ENCODE measurements at places on chromosomes 6 and 20.

- peak; percentile 50 for DNase-seq
Measured at GRCh38 chr6:44898296-44898930, 429.7 kb upstream of the RUNX2 start.

GRCh38 chr20:32908334-32909292 is 49.9 kb downstream of the EFCAB8 start:
- no peak for DNase-seq

- peak; percentile 63 for DNase-seq
Measured at GRCh38 chr6:143410859-143411270, 39.6 kb downstream of the ADAT2 start.

DNA sequence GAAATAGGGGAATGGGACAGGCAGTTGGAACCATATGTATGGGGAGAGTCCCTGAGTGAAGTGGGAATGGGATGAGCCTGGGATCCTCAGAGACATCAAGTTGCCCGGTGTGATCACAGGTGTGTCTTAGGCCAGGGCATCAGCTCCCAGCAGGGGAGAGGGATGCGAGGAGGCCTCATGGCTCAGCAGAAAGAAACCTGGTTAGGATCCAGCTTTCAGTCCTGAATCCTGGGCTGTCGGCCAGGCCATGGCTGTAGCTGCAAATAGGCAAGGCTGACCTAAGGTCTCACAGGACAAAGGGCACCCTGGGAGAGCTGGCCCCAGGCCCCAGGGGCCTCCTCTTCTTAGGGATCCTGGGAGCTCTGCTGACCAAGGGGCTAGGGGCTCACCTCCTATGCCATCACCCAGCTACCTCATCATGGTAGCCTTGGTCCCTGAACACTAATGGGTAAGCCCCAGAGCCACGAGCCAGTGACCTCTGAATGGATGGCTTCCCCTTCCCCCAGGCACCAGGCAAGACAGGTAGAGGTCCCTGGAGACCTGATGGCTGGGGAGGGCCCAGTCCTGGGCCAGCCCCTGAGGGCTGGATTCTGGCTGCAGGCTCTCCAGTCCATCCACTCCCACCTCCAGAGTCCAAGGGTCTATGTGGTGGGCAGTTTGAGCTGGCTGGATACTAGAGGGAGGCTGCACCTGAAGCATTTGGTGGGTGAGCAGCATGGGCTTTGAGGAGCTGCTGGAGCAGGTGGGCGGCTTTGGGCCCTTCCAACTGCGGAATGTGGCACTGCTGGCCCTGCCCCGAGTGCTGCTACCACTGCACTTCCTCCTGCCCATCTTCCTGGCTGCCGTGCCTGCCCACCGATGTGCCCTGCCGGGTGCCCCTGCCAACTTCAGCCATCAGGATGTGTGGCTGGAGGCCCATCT is at the start of gene SLC22A7:
Gene SLC22A7, plus strand, starts transcription at position 617 of the 921 bp plus-strand sequence. Its CDS starts 99 bp downstream, at position 716.
- DNase-seq = no peak

GRCh38 chr6:157054531-157054979 is 268.8 kb downstream of the TMEM242 start:
- no peak for DNase-seq

DNA sequence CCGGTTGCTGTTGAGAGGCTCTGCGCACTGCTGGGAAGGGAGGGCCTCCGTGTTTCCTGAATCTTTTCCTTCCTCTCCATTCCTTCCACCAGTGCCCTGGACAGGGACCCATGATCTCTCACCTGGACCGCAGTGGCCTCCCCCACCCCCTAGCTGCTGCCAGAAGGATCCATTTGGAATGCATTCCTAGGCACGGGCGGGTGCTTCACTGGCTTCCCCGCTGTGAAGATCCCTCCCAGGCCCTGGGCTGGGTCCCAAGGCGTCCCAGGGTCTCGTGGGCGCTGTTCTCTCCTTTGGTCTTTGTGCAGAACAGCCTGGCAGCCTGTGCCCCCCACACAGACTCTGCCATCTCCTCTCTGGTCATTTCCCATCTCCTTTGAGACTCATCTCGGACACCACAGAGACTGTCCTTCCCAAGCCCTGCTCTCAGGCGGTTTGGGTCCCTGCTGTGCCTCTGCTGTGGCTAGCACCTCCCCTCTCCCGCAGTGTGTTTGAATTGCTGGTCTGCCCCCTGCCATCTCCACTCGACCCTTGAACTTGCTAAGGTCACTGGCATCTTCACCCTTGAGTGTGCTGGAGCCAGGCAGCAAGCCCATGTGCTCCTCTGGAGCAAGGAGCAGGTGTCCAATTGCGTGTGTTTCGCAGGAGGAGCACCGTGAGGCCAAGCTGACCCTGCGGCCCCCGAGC is 59.0 kb downstream of the TCP11 start:
- DNase-seq = no peak

DNA sequence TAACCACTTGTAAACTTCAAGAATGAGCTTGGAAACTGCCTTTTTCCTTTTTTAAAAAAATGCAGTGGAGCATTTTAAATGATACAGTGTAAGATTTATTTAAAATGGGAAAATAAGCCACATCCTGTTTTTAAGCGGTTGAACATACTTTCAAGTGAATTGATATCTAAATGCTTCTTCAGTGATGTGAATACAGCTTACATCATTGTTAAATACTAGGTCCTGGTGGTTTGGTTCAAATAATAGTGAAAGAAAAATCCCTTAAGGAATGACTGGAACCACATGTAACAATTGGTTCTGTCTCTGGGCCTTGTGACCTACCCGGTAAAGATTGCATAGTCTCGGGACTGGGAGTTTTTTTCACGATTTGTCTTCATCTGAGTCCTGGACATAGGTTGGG is 44.2 kb downstream of the BMP6 start:
- no peak for DNase-seq

GRCh38 chr6:45494416-45495135 is 116.8 kb upstream of the SUPT3H start:
- no peak for DNase-seq

- no peak for DNase-seq
Measured at GRCh38 chr6:37776566-37776965, 43.0 kb upstream of the ZFAND3 start.

- no peak for DNase-seq
Measured at GRCh38 chr6:147434076-147434475, 74.4 kb upstream of the SAMD5 start.

- no peak for DNase-seq
Measured at GRCh38 chr6:7996538-7997111, 67.6 kb downstream of the BLOC1S5 start.

DNA sequence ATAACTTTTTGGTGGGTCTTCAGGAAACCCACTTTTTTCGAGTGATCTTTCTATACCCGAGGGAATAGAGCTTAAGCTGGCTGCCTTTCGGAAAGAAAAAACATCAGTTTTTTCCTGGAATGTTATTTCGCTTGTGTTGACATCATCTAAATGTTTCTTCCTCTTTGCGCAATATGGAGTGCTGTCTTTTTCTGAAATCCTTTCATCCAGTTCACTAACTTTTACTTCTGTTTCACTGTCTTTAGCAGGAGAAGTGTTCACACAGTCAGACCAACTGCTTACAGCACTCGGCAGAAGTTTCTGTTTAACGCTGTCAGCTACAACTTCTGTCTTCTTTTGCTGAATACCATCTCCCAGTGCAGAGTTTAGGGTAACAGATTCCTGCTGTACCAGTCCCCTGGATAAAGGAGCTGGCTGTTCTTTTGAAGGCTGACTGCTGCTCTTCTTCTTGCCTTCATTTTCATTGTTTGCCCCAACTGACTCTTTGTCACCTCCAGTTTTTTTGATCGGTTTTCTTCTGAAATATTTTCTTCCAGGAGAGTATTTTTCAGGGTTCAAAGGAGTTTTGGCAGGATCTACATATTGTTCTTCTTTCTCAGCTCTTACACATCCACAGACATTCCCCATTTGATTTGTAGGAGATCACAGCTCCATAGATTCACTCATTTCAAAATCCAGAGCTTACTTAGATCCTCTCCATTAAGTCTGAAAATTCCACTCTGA is 50.0 kb upstream of the DST start:
- DNase-seq = peak; percentile 73

DNA sequence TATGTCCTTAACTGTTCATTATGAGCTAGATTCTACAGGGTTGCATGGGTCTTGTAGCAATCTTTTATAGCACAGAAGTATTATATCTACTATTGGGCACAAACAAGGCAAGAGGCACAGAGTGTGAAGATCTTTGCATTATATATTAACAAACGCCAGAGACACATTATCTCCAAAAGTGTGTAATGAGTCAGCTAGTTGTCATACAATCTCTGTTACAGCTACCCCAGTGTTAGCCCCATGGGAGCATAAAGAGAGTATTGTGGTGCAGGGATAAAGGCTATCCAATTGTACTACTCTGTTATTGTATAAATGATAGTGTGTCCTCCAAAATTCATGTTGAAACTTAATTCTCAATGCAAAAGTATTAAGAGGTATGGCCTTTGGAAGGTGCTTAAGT is 148.4 kb upstream of the RIMS1 start:
- peak; percentile 50 for DNase-seq

DNA sequence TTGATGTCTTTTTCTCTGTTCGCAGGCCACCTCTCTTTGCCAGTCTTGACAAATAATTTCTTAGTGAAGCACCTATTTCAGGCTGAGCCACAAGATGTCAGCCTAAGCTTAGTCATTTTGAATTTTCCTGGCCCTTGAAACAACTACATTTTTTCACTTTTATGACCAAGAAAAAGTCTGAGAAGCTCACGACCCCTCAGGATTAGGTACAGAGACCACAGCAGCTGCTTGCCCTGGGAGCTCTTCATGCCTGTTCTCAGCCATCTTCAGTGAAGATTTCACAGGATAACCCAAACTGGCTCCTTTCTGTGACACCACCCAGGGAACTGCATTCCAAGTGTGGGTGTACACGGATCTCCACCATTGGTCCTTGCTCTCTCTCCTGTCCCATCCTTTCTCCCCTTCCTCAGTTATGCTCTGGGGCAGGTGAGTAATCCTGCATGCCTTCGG is 38.4 kb upstream of the SPTLC3 start:
- DNase-seq = peak; percentile 63

DNA sequence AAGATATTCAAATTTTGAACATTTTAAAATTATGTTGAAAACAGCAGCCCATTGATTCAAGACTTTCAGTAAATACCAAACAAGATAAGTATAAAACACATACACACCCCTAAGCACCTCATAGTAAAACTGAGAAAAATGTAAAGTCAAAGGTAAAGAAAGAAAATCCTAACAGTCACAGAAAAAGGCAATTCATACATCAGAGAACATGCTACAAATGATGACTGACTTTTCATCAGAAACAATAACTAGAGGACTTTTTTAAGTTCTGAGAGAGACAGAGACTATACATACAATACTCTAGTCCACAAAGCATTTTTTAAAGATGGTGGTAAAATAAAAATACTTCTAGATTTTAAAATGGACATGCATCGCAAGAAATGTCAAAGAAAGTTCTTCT is 111.0 kb downstream of the PFDN4 start:
- no peak for DNase-seq

DNA sequence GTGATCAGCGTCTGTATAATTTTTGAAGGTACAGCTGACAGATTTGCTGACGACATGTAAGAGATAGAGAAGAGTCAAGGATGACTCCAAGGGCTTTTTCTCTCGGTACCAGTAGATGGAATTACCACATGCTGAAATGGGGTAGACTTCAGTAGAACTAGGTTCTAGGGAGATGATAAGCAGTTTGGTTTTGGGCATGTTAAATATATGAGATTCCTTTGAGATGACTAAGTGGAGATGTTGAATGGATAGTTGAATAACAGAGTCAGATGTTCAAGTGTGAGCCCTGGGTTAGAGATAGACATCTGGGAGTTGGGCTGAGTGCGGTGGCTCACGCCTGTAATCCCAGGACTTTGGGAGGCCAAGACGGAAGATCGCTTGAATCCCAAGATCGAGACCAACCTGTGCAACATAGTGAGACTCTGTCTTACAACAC is 50.0 kb downstream of the PHF20 start:
- peak; percentile 84 for DNase-seq

DNA sequence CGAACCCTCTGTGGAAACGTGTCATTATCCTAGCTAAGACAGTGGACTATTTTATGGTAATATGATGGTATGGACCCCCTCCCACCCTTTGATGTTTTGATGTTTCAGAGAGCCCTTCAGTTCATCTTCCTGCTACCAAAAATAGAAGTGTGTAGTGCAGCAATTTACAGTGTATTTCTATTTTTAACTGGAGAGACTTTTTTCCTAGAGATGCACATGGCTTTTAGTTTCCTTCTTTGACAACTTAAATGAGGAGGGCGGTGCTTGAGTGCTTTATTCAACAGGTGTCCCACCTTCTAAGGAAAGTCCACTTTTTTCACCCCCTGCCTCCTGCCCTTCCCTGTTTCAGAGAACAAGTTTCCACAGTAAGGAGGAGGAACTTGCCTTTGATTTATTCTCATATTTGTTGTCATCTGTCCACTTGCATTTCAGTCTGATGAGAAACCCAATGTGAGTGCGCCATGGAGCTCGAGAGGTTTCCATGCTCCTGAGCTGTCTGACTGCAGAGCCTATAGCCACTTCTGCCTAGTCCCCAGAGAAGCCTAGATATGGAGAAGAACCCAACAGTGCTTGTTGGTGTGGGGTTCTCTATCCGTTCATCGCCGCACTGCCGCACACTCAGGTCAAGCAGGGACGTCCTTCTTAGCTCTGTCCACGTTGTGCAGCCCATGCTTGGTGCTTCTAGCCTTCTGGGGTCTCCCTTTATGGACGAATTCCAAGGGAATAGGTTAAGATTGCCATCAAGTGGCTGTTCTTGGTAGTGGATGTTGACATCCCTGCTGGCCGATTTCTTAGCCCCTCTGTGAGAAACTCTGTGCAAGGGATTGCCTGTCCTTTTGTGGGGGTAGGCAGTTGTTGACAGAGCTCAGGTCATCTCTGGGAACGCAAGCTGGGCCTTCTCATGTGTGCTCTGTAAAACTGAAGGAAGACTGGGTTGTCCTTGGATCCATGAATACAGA is 144.2 kb downstream of the JARID2 start:
- DNase-seq = peak; percentile 33

DNA sequence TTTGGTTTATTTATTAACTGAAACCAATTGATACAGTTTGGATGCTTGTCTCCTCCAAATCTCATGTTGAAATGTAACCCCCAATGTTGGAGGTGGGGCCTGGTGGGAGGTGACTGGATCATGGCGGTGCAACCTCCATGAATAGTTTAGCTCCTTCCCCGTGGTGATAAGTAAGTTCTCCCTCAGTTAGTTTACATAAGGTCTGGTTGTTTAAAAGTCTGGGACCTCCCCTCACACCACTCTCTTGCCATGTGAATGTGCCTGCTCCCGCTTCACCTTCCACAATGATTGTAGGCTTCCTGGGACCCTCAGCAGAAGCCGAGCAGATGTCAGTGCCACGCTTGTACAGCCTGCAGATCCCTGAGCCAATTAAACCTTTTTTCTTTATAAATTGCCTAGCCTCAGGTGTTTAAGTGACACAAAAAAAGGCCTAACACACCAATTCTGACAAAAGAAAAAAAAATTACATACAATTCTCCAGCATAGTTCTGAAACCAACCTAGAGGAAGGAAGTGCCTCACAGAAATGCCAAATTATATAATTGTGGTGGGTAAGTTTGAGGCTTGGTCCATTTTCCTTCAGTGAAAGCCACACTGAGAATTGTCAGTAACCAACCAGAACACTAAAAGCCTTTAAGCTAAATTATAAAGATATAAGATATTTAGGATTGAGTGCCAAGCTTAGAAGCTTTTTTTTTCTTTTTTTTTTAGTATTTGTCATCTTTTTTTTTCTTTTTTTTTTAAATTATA is 15.0 kb downstream of the MAP7 start:
- DNase-seq = no peak
